ENCODE measurements at places on chromosomes 12 and 14. TPM values are rescaled to one million over a fixed set of nuclear protein-coding genes. Genes with fewer than 3 reads are reported as not detected.

DNA sequence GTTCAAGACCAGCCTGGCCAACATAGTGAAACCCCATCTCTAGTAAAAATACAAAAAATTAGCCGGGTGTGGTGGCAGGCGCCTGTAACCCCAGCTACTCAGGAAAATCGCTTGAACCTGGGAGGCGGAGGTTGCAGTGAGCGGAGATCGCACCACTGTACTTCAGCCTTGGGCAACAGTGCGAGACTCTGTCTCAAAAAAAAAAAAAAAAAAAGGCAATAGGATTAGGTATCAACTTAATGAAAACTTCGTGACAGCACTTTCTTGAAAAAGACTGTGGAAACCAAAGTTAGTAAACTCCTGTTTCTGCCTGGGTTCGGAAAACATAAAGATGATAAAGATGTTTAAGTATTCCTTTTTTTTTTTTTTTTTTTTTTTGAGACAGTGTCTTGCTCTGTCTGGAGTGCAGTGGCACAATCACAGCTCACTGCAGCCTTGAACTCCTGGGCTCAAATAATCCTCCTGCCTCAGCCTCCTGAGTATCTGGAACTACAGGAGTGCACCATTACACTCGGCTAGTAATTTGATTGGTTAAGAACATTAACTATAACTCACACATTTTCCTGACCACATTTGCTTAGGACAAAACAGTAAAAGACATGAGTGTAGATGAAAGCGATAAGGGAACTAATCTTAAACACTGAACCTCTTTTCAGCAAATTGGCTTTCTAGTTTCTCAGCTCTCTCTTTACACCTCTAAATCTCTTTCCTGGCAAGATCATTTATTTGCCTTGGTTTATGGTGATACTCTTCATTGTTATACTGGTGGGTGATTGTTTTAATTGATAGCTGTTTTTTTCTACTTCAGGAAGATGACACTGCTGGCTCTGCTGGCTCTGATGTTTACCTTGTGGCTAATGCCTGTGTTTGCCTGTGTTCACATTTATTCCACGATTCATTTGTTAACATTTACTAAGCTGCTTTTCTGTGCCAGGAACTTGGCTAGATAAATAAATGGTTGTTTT lies 15.8 kb downstream of the HIF1A start:
- DNase-seq, result peak; percentile 32

DNA sequence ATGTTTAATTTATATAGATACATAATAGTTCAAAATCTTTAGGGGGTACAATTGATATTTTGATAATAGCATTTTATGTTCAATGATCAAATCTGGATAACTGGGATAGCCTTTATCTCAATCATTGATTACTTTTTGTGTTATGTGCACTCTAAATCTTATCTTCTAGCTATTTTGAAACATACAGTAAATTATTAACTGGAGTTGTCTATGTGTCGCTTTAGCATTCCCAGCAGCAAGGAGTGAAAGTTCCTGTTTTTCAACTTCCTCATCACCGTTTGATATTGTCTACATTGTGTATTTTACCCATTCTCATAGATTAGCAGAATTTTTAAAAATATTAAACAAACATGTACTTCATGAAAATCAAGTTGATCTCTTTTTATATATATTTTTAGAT lies 1207.4 kb downstream of the TMEM121 start:
- no peak for DNase-seq

DNA sequence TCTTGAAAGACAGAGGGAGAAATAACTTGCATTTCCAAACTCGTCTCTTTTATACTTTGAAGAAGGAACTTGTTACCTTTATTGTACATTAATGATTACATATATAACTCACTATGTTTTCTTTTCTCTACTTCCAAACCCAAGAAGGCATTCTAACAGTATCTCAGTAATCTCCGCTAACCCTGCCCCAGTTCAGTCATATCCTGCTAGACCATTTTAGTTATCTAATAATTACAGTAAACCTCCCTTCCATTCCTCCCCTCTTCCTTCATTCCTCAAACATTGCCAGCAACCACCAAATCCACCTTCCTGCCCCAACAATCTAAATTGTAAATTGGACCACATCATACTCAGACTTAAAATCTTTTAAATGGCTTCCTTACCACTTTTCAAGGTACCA lies 30.6 kb downstream of the STK38L start:
- no peak for DNase-seq

GRCh38 chr14:105378199-105378598 lies 20.1 kb upstream of the TEX22 start:
- DNase-seq, result no peak

DNA sequence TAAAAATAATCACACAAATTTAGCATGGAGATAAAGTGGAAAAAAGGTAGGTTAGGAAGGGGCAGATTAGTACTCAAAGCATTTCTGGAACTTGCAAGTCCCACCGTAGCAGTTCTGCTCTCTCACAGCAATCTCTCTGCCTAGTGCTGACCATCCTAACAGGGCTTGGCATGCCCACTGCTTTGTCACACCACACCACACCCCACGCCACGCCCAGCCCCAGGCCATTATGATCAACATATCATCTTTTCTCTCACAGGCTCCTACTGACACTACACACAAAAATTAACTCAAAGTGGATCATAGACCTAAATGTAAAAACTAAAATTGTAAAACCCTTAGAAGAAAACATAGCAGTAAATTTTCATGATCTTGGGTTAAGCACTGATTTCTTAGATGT lies 273.7 kb downstream of the DAD1 start:
- no peak for DNase-seq

DNA sequence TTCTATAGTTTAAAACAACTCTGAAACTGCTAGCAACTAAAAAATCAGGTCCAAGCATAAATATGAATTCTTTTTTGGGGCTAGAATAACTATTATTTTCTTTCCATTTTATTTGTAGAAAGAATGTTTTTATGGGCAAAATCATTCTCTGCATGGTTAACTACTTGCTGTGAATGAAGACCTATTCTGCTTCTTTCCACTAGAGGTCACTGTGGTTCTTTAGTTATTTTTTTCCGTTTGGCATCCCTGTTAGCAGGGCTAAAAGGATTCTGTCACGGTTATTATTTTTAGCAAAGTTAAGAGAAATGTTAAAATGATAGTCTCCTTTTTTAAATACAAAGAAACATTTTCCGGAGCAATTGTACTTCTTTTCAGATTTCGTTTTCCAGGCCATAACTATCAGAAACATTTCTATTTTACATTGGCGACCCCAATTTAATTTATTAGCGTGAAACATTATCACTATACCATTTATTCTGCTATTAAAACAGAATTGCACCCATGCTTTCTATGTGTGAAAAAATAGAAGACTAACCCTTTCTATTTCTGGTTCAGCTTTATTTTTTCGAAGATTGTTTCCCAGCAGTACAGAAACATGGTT lies 404.8 kb downstream of the ATP23 start:
- peak; percentile 26 for DNase-seq

- no peak for DNase-seq
Observed at GRCh38 chr12:107242189-107242588, 148.8 kb upstream of the CRY1 start.

DNA sequence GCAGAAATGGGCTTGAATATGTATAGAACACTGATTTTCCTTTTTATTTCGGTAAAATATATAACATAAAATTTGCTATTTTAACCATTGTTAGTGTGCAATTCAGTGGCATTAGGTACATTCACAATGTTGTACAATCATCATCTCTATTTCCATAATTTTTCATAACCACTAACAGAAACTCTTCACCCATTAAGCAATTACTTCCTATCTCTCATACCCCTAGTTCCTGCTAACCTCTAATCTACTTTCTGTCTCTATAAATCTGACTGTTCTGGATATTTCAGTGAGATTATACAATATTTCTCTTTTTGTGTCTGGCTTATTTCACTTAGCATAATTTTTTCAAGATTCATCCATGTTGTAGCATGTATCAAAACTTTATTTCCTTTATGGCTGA lies 8.9 kb upstream of the RNF212B start:
- DNase-seq, result no peak

- no peak for DNase-seq
Observed at GRCh38 chr12:34377243-34378035, 355.1 kb downstream of the ALG10 start.

DNA sequence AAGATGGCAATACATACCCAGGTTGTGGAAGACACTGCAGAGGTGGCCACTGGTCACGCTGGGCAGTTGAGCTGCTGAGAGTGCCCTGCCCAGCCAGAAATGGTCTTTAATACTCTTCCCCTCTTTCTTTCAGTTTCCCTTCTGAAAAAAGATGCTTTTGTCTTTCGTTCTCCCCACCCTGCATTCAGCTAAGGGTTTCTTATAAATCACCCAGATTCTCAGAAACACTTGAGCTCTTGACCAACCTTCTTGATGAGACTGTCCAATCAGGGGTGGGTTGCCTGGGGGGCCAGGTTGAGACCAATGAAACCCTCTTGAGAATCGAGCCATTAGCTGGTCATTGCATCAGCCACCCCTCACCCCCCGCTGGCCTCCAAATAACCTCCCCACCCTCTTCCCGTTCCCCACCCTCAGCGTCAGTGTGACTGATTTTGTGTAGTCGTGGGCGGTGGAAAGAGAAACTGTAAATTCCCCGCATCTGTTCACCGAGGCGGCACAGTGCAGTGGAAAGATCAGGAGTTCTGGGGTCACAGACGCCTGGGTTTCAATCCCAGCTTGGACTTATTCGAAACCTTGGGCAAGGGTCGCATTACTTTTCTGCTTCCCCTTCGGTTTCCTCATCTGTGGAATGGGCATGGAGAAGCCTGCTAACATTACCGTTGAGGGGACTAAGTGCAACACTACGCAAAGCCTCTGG lies 52.3 kb downstream of the SLC25A47 start:
- peak; percentile 60 for DNase-seq

DNA sequence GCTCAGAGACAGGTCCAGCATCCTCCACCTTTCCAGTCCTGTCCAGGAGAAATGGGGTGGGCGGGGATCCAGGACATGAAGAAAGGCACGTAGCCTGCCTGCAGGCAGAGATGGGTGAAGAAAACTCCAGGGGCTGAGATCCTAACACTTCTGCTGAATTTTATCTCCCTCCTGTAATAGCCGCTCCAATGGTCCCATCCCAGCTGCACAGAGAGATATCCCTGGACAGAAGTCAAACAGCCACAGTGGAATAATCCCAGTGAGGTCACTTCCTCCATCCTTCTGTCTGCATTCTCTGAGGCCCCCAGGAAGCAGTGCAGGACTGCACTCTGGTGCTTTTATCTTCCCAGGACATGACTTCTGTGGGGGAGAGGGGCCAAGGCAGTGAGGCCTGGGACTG lies 26.3 kb downstream of the KRT18 start:
- DNase-seq, result no peak

DNA sequence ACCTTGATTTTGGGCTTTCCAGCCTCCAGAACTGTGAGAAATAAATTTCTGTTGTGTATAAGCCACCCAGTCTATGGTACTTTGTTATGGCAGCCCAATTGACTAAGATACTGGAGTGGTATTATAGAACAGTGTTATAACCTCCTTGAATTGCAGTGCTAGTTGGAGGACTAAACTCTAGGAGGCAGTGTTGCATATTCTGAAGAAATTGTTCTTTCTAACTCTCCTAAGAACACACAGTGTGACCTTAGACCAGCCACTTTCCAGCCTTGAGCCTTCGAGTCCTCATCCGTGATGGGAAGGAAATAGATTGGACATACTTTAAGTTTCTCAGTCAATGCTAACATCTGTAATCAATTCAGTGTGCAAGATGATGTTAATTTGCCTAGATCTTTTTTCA lies 22.4 kb upstream of the LRRC10 start:
- no peak for DNase-seq

DNA sequence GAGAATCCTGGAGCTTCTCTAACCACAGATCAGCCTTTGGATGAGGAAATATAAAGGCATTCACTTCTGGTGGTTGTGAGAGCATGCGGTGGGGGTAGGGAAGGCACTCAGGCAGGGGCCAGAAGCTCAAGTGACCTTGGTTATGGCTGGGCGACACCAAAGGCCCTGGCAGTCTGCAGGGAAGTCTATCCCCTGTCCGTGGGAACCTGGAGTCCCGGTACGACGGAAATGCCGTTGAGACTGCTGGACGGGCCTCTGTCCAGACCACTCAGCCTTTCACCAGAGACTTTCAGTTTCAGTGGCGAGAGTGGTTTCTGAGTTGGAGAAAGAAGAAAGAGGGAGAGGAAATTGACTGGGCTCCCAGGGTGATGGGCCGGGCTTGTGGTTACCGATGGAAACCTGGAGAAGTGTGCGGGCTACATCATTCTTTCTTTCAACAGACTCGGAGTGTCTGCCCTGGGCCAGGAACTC lies 20.9 kb downstream of the ISCA2 start:
- DNase-seq, result no peak

OR2AP1 gene
- not detected for total RNA-seq

GPD1 gene
- total RNA-seq, result 0.54 TPM

SPIC gene
- total RNA-seq, result not detected

SMCO2 gene
- total RNA-seq, result not detected

GYS2 gene
- 0.10 TPM for total RNA-seq

PIK3C2G gene
- not detected for total RNA-seq

Measured in B cell (primary cell).